ENCODE measurements at places on chromosomes 7 and 10. TPM values are rescaled to one million over a fixed set of nuclear protein-coding genes. Genes with fewer than 3 reads are reported as not detected.

- H3K27me3 ChIP-seq, result no peaks in the 10 kb centered on the region
- H3K36me3 ChIP-seq, result no peaks in the 10 kb centered on the region
- DNase-seq, result no peak
- H3K27ac ChIP-seq, result no peak overlapping the region
These were observed 20.3 kb upstream of the SAR1A start for GRCh38 chr10:70190581-70190980.

- no peaks in the 10 kb centered on the region for H3K36me3 ChIP-seq
- H3K27ac ChIP-seq, result no peak overlapping the region
- peaks cover 93% of the 10 kb centered on the region for H3K4me1 ChIP-seq
- no peak for DNase-seq
- H3K4me3 ChIP-seq, result no peak overlapping the region
These were observed 202.1 kb downstream of the PTEN start for GRCh38 chr10:88065383-88066049.

DNA sequence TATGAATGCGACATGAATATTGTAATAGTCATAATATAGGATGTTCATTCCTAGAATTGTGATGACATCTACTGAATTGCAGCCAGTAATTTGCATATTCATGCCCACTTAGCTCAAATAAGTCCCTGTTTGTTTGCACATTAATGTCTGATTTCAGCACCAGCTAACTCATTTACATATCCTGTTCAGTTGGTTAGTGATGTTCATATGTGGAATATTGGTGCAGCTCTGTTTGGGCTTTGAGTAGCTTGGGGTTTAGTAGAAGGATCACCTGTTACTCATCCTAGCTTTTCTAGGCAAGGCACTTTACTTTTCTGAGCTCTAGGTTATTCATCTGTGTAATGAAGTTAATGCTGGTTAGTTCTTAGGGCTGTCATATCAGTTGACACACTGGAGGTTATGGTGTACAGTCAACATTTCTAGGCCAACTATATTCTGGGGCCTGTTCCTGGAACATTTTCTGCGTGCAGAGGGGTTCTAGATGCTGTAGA lies 238.4 kb downstream of the EXOC4 start:
- H3K36me3 ChIP-seq, result peaks cover 5% of the 10 kb centered on the region
- no peaks in the 10 kb centered on the region for H3K4me1 ChIP-seq
- DNase-seq, result no peak
- H3K4me3 ChIP-seq, result no peak overlapping the region
- no peaks in the 10 kb centered on the region for H3K27me3 ChIP-seq

CARD11 gene
- polyA plus RNA-seq, result 125 TPM

UCMA gene
- not detected for polyA plus RNA-seq

TRIM73 gene
- 4.3 TPM for polyA plus RNA-seq

Data from B cell (primary cell).